ENCODE measurements at places on chromosomes 2 and 18.

DNA sequence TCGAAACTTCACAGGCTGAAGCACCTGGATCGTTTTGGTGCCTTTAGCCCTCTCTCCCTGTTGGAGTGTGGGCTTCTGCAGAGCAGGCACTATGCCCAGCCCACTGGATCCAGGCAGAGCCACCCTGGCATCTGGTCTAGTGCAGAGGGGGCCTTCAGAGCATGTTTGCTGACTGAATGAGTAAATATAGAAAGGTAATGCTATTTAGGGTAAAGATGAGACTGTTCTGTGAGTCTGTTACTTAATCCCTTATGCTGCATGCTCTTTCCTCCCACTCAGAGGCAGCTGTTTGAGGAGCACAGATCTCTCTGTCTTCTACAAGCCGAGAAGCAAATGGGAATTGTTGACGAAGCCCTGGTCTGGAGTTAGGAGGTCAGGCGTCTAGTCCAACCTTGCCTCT lies 130.2 kb downstream of the RGPD3 start:
- no peak for DNase-seq

GRCh38 chr2:37585295-37585908 lies 86.0 kb downstream of the CDC42EP3 start:
- DNase-seq, result no peak

DNA sequence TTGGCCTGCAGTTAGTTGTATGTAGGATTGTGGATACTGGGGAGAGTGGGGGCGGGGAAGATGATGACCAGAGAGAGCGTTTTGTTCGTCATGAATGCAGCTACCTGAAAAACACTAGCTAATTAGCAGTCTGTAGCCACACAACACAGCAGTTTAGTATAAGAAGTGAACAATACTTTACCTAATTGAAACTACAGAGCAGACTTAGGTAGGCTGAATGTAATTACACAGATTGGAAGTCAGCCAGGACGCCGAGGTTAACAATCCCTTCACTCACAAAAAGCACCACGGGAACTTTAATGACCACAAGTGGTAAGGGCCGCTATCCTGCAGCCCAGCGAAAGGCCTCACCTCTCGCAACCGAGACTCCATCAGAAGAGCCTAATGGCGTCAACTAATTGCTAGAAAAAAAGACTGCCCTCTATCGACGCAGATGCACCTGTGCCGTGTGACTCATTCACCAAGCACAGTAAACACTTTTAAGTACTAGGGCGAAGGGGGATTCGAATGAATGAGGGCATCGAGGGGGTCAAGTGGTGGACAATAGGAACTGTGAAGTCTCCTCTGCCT lies 591.0 kb downstream of the ARHGAP15 start:
- DNase-seq, result no peak

GRCh38 chr2:198545411-198545810 lies 741.0 kb downstream of the PLCL1 start:
- DNase-seq, result no peak

- no peak for DNase-seq
These were observed 14.7 kb upstream of the SLC4A3 start for GRCh38 chr2:219612577-219613286.

- DNase-seq, result no peak
These were observed 60.6 kb downstream of the SCN1A start for GRCh38 chr2:166067229-166067628.

DNA sequence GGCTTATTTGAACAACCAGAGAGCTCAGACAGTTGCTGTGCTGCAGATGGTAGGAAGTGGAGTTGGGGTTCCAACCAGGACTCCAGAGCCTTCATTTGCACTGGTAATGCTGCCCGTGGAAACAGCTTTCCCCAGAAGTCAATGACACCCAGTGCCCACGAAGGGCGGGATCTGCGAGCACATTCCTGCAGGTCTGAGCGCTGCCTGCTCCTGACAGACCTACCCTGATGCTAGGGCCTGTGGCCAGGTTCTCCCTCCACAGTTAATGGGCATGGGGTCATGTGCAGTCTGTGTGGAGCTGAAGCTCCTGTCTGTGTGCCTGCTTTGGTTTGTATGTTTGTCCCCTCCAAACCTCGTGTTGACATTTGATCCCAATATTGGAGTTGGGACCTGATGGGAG lies 299.0 kb upstream of the HS6ST1 start:
- no peak for DNase-seq

DNA sequence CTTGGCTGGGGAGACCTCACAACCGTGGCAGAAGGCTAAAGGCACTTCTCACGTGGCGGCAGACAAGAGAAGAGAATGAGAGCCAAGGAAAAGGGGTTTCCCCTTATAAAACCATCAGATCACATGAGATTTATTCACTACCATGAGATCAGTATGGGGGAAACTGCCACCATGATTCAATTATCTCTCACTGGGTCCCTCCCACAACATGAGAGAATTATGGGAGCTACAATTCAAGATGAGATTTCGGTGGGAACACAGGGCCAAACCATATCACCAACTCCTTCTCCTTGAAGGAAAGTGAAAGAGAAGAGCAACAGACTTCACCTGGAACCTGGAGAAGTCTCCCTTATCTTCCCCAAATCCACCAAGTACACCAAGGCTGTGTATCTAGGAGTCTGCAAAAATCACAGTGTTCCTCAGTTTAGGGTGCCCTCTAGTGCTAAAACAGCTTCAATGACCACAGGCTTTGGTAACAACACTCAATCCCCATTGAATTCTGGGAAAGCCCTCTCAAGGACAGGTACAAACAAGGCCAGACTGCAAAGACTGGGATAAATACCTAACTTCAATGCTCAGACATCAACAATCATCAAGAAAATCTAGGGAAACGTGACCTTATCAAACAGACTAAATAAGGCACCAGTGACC lies 148.8 kb upstream of the SRD5A2 start:
- no peak for DNase-seq

DNA sequence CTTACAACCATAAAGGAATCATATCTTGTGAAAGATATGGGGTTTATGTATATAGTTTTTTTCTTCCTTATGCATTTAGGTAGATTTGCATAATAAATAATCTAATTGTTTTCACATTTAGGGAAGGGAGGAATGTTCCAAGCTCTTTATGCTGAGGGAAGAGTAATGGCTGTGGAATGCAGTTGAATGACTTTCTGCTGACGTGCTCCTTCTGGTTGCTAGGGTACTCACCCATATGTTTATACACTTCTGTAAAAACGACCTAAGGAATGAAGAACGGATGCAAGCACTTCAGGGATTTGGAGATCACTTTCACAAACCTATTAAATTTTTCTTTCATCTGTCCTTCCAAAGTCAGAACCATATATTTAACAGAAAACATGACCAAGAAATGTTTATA lies 29.2 kb upstream of the PPP4R1 start:
- no peak for DNase-seq

DNA sequence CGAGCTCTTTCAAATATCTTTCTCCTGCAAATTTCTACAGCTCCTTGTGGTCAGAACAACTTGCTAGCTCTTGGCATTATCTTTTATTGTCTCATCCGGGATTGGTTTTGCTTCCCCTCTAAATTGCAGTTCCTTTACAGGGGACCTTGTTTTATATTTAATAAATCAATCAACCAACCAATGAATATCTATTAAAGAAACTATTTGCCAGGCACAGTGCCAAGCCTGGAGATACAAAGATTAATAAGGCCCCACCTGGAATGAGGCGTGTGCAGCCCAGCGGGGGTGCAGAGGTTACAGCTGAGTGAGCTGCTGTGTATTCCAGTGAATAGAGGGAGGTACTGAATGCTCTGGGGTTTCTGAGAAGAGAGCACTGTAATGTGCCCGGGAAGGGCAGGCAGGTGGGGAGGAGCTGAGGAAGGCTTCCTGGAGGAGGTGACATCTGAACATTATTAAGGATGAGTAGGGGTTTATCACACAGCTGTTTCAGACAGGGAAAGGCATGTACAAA lies 51.8 kb downstream of the LIPG start:
- no peak for DNase-seq

DNA sequence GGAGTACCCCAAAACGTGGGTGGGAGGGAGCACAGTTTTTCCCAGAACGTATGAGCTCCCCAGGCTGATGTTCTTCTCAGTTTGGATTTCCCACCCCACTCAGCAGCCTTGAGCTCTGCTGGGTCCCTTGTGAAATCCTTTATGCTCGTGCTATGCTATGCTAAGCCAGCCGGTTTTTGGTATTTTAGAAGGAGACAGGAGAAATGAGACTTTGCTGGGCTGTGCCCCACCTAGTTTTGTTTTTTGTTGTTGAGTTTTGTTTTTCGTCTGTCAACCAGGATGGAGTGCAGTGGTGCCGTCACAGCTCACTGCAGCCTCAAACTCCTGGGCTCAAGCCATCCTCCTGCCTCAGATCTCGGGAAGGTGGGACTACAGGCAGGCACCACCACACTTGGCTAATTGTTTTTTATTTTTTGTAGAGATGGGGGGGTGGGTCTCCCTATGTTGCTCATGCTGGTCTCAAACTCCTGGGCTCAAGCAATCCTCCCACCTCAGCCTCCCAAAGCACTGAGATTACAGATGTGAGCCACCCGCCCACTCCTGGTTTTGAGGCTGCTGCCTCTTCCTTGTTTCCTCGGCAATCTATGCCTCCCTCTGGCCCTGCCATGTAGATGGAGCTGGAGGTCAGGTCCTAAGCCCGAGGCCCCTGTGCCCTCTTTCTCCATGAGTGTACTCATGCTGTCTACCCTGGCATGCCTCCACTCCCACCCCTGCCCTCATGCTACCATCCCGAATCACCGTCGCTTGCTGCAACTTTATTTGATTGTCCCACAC lies 17.5 kb upstream of the MGAT4A start:
- no peak for DNase-seq

- DNase-seq, result no peak
These were observed 57.4 kb downstream of the TRPM8 start for GRCh38 chr2:233974530-233975071.

GRCh38 chr2:111101592-111101991 lies 19.1 kb upstream of the BCL2L11 start:
- no peak for DNase-seq

- no peak for DNase-seq
These were observed 10.0 kb downstream of the SH3RF3 start for GRCh38 chr2:109139002-109139401.

GRCh38 chr2:144252694-144253093 lies 267.2 kb downstream of the ZEB2 start:
- DNase-seq, result no peak

DNA sequence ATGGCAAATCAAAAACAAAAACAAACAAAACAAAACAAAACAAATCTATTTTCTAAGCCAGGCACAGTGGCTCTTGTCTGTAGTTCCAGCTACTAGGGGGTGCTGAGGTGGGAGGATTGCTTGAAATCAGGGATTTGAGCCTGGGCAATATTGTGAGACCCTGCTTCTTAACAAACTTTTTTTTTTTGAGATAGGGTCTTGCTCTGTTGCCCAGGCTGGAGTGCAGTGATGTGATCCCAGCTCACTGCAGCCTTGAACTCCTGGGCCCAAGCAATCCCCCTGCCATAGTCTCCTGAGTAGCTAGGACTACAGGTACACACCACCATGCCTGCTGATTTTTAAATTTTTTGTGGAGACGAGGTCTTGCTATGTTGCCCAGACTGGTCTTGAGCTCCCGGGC lies 6.2 kb downstream of the HPCAL1 start:
- no peak for DNase-seq

- no peak for DNase-seq
These were observed 8.8 kb upstream of the DUSP2 start for GRCh38 chr2:96153991-96154431.

GRCh38 chr2:39411181-39411944 lies 25.7 kb downstream of the MAP4K3 start:
- DNase-seq, result no peak

DNA sequence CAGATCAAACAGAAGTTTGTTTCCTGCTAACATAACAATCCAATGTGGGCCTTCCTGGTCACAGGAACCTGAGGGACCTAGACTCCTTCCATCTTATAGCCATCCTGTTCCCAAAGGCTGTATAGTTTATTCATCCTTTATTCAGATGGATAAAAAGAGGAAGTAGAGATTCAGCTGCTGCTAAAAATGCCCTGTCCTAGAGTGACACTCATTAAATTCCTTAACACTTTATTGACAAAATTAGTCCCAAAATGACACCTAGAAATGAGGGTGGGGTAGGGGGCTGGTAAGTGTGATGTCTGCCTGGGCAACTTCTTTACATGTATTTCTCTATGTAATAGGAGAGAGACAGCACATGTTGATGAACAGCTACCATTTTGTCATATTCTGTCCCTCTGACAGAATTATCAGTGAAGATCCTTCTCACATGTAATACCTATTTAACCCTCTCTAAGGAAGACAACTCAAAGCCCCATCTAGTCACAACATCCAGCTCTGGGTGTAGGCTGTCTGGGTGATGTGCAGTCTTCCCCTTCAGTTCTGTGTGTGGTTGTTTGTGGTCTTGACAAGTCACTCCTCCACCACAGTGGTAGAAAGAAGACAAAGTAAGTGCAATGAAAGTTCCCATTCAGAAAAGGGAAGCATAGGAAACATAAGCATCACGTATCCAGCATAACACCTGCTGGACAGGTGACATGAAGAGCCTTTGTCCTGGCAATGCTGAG lies 253.9 kb upstream of the CNTNAP5 start:
- DNase-seq, result no peak

GRCh38 chr2:172106108-172106961 lies 3.6 kb upstream of the DLX2 start:
- no peak for DNase-seq

DNA sequence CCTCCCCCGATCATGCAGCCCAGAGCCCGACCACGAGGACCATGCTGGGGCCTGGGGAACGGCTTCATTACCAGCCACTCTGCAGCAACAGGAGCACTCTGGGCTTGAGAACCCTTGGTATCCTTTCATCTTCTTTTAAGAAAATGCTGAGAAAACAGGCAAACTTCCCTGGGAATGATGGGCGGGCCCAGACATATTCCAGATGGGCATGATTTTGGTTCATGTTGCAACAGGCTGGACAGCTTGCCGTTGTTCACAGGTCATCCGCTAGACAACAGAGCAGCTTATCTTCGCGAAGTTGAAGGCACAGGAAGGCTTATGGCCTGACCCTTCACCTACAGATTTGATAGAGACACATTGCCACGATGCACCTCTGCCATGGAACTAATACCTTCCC lies 121.0 kb downstream of the KLHL29 start:
- no peak for DNase-seq

DNA sequence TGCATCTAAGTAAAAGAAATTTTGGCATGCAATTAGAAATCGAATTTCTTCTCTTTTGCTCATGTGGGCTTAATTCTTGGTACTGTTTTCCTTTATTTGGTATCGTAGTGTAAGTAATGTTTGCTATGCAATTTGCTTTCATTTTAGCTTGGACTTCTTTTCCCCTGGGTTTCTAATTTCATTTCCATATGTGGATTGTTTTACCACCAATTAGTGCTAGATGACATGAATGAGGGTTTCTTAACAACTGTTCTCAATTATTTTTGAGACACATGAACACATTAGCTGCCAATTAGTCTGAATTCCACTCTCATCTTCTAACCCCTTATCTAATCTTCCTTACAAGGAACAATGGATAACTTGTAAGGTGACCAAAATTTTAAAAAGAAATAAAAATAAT lies 1047.2 kb upstream of the PIK3C3 start:
- no peak for DNase-seq

- no peak for DNase-seq
These were observed 15.6 kb downstream of the IL18RAP start for GRCh38 chr2:102438578-102438977.

DNA sequence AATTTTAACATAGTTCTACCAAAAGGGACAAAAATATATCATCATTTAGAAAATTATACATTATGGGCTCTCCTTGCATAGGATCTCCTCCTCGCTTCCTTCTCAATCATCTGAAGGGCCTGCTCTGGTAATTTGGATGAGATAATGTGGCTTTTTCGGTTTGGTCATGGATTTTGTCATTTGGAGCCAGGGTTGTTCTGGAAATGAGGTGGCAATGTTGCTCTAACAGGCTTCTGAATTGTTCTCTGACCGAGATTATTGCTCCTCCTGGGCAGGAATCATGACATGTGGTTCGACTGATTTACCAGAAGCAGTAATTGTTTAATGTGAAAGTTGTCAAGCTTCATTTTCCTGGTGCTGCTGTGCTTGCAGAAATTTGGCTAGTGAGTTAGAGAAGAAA lies 194.7 kb upstream of the ERBB4 start:
- DNase-seq, result no peak

Data from stimulated activated CD8-positive, alpha-beta memory T cell treated with anti-CD3 and anti-CD28 coated beads, Interleukin-4, amount 100 ng/mL, for 1 hour (primary cell).